AG04449 (cell line): ENCODE measurements at places on chromosomes 6 and 20.

DNA sequence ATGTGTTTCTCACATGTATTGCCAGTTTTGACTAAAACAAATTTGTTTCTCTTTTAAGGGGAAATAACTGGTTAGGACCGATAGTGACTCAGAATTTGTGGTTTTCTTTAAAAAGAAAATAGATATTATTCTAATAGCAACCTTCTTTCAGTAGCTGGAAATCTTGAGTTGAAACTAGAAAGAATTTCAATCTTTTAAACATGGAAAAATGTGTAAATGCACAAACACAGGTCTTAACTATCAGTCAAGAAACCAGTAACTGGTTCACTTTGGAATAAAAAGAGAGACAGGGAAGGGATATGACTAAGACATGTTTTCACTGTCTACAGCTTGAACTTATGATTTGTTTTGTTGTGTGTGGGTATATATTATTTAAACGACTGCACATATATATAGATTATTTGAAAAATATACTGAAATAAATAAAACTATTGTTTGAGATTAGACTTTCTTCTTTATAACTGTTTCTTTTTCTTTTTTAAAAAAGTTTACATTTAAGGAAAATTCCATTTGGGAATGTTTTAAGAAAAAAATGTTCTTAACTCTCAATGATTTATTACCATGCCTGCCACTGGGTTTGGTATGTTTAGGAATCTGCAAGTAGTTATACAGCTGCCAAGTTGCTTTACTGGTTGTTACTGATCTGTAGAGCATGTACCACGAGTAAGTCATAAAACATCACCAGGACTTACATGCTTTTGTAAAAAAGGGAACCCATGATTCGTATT lies 753.3 kb upstream of the MARCKS start:
- DNase-seq: peak; percentile 79

- no peak for DNase-seq
These were observed 41.1 kb downstream of the VEGFA start for GRCh38 chr6:43810965-43811732.

GRCh38 chr20:17381724-17382123 lies 149.5 kb downstream of the BFSP1 start:
- DNase-seq: no peak

- no peak for DNase-seq
These were observed 14.2 kb downstream of the GFOD1 start for GRCh38 chr6:13472976-13473767.

DNA sequence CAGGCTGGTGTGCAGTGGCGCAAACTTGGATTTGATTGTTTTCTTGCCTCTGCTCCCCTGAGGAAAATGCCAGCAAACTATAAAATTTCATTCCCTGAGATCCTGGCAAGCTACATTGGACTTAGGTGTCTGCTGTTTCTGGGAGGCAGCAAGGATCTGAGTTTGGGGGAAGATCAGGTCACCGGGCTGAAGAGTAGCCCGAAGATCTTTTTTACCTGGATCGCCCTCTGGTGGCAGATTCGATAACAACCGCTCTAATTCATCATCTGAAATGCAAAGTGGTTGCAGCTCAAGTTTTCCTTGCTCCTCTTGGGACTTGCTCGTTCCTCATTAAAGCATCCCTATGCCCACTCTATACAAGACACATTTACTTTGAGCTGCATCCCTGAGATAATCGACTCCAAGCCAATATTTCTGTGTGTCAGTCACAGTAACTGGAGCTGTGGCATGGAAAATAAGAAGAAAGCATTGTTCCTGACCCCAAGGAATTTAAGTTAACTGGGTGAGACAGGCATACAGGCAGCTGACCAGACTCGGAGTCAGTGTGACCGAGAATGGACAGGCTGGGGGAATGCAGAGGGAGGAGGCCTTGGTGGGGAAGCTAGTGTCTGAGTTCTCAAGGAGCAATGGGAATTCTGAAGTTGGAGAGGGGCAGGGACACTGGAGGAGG lies 131.8 kb upstream of the PROKR2 start:
- no peak for DNase-seq

GRCh38 chr6:80608881-80609280 lies 502.4 kb downstream of the BCKDHB start:
- peak; percentile 7 for DNase-seq

DNA sequence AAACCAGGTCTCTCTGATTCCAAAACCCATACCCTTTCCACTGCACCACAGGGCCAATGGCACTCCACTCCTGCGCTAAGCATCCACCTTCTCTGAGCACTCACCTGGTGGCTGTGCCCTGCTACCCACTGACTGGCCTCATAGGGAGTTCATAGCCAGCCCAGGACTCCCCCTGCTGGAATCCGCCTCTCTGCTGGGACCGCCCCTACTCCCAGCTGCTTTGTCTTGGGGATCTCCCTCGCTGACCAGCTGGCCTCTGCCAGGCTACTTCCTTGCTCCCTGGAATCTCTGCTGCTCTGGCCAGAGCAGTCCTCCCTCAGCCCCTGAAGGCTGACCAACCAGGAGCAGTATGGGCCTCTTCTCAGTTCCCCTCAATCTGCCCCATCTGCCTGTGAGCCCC lies 129.7 kb downstream of the FAXC start:
- DNase-seq: no peak

DNA sequence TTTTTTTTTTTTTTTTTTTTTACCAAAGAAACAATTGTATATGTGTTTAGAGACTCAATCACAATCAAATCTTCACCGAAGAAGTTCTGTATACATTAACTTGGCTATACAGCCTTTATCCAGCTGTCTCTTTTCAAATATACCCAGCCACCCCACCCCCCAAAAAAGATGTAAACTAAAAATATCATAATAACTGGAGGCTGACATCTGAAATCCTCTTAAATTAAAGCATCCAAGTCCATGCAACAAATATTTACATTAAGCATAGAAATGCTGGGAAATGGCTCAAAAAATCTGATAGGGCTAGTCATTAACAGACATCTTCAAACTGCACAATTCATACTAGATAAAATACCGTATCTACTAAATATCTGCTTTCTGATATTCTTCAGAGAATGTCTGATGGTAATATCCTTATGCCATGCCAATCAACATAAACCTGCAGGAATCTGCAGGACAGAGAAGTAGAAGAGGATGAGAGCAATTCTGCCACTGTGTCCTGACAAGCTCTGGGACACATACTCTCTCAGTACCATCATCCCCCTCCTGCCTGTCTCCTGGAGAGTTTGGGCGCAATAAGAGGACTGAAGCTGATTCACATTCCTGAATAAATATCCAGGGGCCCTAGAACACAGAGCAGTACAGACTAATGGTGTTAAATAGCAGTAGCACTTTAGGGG lies 152.4 kb downstream of the KIF6 start:
- DNase-seq: no peak

DNA sequence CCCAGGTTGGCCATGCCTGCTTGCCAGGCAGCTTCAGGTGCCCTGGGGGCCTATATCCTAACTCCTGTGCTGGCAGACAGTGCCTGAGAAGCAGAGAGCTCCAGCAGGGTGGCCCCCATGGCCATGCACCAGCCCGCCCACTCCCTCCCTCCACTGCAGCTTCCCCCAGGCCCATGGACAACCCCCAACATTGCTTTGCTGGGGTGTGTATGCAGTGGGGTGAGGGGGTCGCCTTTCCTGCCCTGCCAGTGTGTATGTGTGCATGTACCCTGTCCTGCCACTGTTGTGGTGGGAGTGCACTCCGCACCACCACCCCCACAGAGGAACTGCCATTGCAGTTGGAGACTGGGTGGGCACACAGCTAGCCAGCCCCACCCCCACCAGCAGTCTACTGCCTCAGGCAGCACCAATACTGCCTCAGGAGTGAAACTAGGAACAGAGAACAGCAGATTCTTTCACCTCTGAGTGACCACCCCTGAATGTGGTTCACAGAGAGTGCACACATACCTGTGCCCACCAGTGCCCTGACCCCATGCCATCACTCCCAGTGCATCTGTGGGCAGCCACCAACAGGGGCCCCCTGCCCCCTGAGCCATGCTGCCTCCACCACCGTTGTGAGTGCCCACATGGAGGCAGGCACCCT lies 151.1 kb downstream of the LRRC1 start:
- DNase-seq: no peak

- no peak for DNase-seq
These were observed 153.2 kb downstream of the CDKAL1 start for GRCh38 chr6:20687494-20687893.

DNA sequence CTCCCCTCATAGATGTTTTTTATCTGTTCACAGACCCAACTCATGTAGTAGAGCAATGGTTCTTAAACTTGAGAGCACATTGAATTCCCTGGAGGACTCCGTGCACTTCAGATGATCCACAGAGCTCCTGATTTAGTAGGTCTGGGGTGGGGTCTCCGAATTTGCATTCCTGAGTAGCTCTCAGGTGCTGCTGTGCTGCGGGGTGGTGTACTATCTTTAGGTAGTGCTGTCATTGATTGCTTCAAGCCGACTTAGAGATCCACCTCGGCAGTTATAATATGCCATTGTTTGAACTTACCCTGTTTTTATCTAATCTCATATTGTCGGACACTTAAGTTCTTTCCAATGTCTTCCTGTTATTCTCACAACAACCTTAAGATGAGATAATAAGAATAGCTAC lies 45.0 kb downstream of the BMP2 start:
- DNase-seq: no peak

DNA sequence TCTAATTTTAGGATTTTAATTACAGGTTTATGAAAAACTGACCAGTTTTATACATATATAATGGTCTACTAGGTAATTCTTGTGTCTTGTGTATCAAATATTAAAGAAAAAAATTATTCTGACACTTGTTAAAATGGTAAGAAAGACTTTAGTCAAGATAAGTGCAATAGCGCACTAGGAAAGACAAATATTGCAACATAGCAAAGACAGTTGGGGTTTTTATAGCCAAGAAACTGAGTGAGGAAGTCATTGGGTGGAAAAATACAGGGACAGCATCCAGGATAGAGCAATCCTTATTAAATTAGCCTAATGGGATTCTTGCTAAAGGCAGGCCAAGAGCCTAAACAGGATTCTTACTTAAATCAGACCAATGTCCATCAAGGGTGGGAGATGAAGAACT lies 71.1 kb downstream of the ROS1 start:
- DNase-seq: no peak

GRCh38 chr6:33589731-33590530 lies 9.9 kb upstream of the BAK1 start:
- no peak for DNase-seq

- DNase-seq: no peak
These were observed 13.7 kb upstream of the SCRT2 start for GRCh38 chr20:689348-689747.

DNA sequence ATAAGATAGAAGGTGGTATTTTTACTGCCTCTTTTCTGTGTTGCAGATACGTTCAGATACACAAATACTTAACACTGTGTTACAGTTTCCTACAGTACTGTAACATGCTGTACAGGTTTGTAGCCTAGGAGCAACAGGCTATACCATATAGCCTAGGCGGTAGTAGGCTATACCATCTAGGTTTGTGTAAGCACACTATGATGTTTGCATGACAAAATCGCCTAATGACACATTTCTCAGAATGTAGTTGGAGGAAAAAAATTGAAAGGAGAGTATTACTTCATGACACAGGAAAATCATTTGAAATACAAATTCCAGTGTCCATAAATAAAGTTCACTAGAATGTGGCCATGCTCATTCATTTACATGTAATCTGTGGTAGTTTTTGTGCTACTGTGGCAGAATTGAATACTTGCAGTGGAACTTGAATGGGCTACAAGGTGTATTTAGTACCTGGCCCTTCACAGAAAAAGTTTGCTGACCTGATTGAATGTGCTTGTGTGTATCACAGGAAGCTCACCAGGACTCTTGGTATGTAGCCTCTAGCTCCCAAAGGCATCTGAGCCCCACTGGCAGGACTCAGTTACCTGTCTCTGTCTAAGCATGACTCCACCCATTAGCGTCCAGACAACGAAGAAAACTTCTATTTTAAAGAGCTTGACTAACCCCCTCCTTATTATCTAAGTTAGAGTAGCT lies 18.8 kb downstream of the TOP1 start:
- no peak for DNase-seq

DNA sequence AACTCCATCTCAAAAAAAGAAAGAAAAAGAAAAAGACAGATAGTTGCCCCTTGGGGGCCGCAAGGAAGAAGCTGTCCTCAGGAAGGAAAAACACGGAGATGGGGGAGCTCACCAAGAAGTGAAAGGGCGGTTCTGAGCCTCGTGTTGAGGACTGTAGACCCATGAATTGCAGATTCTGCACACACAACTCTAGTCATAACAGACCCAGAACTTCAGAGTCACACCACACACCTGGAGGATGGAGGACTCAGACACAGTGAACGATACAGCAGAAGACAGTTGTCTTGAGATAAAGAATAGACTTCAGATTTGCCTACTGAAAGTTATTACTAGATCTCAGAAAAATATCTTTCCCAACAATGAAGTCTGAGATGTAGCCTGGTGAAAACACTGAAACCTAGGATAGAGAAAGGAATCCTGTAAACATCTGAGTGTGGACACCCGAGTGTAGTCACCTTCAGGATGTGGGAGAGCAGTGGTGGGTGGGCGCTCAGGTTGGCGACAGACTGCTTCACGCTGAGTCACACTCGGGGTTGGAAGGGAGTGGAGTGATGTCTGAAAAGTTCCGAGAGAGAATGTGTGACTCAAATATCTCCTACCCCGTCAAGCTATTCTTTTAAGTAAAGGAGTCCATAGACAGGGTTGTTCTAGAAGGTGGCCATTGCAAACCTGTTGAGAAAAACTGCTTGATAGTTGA lies 88.1 kb downstream of the MAP3K4 start:
- DNase-seq: peak; percentile 28

- DNase-seq: no peak
These were observed 9.9 kb upstream of the ECT2L start for GRCh38 chr6:138785980-138786379.

GRCh38 chr6:154166140-154166539 lies 127.1 kb downstream of the OPRM1 start:
- no peak for DNase-seq

DNA sequence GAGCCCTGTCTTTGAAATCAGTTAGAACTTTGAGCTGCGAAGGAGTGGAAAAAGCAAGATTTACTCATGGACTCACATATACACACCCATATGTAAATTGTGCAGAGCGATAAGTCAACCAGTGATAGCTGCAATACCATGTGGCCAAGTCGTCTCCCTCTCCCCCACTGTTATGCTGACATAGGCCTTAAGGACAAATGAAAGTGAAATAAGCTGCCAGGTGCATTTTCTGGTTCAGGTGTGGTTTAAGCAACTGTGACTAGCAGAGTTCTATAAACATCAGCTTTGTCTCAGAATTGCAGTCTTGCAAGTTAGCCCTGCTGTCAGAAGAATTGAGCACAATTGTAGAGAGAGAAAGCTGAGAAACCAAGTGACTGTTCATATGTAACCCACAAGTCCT lies 9.6 kb downstream of the FAM83B start:
- DNase-seq: no peak

- no peak for DNase-seq
These were observed 142.7 kb downstream of the ARID1B start for GRCh38 chr6:156919814-156920369.
